ENCODE measurements at places on chromosomes 5 and 9.

DNA sequence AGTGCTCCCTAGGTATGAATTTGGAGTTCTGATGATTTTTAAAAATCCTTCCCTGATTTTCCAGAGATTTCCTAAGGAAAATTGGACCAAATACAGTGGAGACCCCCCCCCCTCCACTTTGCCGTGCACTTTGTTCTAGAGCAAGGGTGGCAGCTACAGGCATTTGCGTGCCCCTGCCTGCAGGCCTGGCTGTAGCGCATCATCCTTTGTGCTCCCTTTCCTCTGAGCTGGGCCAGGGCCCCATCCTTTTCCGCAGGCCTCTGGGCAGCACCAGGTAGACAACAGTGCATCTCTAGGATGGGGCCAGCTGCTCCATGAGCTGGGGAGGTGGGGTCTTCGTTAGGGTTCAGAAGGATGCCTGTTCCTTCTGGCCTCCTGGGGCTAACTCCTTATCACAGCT is 39.6 kb downstream of the TRIO start:
- no peaks in the 10 kb centered on the region for H3K27me3 ChIP-seq
- no peak overlapping the region for H3K27ac ChIP-seq
- no peak overlapping the region for H3K4me3 ChIP-seq
- peaks cover 12% of the 10 kb centered on the region for H3K4me1 ChIP-seq
- no peak for DNase-seq

DNA sequence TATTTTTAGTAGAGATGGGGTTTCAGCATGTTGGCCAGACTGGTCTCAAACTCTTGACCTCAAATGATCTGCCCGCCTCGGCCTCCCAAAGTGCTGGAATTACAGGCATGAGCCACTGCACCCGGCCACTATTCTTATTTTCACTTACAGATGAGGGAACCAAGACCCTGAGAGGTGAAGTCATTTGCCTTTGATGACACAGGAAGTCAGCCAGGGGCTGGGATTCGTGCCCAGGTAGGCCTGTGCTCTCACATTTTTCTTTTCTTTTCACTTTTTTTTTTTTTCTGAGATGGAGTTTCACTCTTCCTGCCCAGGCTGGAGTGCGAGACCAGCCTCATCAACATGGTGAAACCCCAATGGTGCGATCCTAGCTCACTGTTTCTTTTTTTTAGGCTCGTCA is 22.2 kb downstream of the ENG start:
- H3K27ac ChIP-seq: no peak overlapping the region
- no peaks in the 10 kb centered on the region for H3K36me3 ChIP-seq
- no peak overlapping the region for H3K4me3 ChIP-seq
- no peak for DNase-seq
- peaks cover 10% of the 10 kb centered on the region for H3K27me3 ChIP-seq

DNA sequence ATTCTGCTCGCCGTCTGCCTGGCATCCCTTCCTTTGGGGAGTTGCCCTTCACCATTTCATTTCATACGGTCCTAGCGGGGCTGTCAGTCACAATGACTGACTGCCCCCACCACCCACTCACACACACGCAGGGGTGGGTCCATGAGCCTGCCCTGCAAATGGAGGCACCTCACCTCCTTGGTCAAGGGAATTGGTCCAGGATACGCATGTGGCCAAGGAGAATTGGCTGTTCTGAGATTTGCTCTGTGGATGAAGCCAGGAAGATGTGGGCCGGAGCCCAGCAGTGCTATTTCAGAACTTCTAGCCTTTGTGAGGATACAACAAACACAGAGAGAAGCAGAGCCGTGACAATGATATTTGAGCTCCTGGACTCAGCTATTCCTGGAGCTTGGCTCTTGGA is 17.0 kb downstream of the C1QTNF2 start:
- no peaks in the 10 kb centered on the region for H3K27me3 ChIP-seq
- no peak for DNase-seq
- H3K4me3 ChIP-seq: no peak overlapping the region
- no peaks in the 10 kb centered on the region for H3K4me1 ChIP-seq

GRCh38 chr5:137599457-137599856 is 100.3 kb upstream of the SPOCK1 start:
- H3K27ac ChIP-seq: no peak overlapping the region
- H3K36me3 ChIP-seq: no peaks in the 10 kb centered on the region
- no peak overlapping the region for H3K4me3 ChIP-seq
- no peaks in the 10 kb centered on the region for H3K4me1 ChIP-seq
- peaks cover 20% of the 10 kb centered on the region for H3K27me3 ChIP-seq
- no peak for DNase-seq

DNA sequence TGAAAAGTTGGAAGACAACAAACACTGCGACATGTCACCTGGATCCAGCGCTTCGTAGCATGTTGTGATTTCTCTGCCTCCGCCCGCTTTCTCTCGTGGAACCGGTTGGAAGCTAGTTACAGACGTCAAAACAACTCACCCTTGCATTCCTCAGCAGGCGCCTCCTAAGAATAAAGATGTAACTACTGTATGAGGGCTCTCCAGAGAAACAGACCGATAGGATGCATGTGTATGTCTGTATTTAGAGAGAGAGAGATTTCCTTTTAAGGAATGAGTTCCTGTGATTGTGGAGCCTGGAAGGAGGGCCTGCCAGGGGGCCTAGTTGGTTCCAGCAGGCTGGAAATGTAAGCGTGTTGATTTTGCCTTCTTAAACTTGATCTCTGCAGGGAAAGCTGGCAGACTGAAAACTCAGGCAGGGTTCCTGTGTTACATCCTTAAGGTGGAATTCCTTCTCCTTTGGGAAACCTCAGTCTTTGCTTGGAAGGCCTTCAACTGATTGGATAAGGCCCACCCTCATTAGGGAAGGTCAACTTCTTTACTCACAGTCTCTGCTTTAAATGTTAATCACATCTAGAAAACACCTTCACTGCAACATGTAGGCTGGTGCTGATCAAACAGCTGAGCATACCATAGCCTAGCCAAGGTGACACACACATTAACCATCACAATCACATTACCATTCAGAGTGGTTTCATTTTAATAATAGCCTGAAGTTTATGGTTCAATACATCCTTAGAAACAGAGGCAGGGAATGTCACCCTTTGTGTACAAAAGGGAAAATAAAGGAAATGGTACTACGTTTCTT is 163.8 kb downstream of the SYK start:
- no peaks in the 10 kb centered on the region for H3K27me3 ChIP-seq
- no peak overlapping the region for H3K4me3 ChIP-seq
- DNase-seq: peak; percentile 16
- H3K36me3 ChIP-seq: no peaks in the 10 kb centered on the region

DNA sequence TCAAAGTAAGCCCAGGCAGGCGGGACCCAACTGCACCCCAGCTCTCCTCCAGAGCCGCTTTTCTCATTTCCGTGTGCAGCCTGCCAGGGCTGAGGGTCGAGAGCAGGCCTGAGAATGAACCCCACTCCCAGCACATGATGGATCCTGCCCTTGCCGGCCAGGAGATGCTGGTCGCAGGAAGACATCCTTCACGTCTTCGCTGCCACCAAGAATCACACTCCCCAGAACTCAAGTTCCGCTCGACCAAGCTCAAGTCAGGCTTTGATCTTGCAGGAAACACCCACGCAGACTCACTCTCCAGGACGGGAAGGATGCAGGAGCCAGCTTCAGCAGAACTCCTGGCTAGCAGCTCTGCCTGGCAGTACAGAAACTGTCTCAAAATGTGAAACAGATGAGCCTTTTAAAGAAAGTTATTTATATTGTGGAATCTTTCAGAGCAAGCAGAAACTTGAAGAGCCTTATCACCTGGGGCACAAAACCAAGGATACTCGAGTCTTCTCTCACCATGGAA is 102.4 kb downstream of the ROR2 start:
- no peaks in the 10 kb centered on the region for H3K36me3 ChIP-seq
- no peak for DNase-seq
- H3K27ac ChIP-seq: no peak overlapping the region

DNA sequence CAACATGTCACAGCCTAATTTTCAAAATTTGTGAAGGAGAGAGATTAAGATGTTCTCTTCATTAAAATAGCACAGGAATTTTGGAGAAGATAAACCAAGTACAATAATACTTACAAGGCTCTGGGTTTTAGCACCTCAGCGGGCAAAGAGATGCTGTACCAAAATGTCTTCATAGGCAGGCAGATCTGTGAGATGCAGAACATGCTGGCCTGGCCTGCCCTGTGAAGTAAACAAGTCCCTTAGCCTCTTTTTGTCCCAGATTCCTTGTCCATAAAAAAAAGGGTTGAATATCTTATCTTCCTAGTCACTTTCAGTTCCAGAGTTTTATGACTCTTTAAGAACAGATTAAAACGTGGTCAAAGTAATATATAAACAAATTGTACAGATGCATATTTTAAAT is 53.0 kb upstream of the C6 start:
- H3K27me3 ChIP-seq: no peaks in the 10 kb centered on the region
- no peak overlapping the region for H3K27ac ChIP-seq
- DNase-seq: peak; percentile 26
- H3K4me3 ChIP-seq: no peak overlapping the region
- peaks cover 13% of the 10 kb centered on the region for H3K4me1 ChIP-seq
- no peaks in the 10 kb centered on the region for H3K36me3 ChIP-seq

DNA sequence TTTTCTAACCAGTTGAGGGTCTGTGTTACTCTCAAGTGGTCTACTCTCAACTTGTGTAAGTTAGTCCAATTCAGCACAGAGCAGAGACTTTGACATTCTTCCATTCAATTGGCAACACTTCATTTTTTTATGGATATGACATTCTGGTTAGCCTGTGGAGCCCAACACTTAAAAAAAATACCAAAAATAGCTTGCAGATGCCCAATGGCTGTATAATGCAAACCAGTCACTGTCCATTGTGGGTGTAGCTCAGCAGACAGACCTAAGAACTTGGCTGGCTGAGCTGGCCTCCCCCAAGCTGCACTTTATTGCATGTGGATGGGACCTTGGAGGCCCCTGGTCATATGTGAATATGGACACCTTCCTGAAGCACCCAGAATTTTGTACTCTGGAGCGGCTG is 103.2 kb downstream of the DPYSL3 start:
- H3K27me3 ChIP-seq: no peaks in the 10 kb centered on the region
- peaks cover 7% of the 10 kb centered on the region for H3K36me3 ChIP-seq
- DNase-seq: no peak
- no peak overlapping the region for H3K4me3 ChIP-seq
- H3K4me1 ChIP-seq: peaks cover 5% of the 10 kb centered on the region

GRCh38 chr5:59348189-59348588 is 545.3 kb downstream of the PDE4D start:
- no peak for DNase-seq
- H3K36me3 ChIP-seq: no peaks in the 10 kb centered on the region
- no peak overlapping the region for H3K27ac ChIP-seq
- H3K4me1 ChIP-seq: no peaks in the 10 kb centered on the region
- no peaks in the 10 kb centered on the region for H3K27me3 ChIP-seq

GRCh38 chr5:86644843-86645242 is 27.1 kb downstream of the COX7C start:
- no peak overlapping the region for H3K4me3 ChIP-seq
- no peaks in the 10 kb centered on the region for H3K27me3 ChIP-seq
- no peak overlapping the region for H3K27ac ChIP-seq
- H3K4me1 ChIP-seq: no peaks in the 10 kb centered on the region
- H3K36me3 ChIP-seq: no peaks in the 10 kb centered on the region

- peak overlapping the region; percentile 85 for H3K27ac ChIP-seq
- peaks cover 4% of the 10 kb centered on the region for H3K36me3 ChIP-seq
- no peak for DNase-seq
- peaks cover 38% of the 10 kb centered on the region for H3K4me1 ChIP-seq
- H3K4me3 ChIP-seq: peak overlapping the region; percentile 66
Measured at GRCh38 chr5:135399794-135400542, 937 bp upstream of the MACROH2A1 start.

DNA sequence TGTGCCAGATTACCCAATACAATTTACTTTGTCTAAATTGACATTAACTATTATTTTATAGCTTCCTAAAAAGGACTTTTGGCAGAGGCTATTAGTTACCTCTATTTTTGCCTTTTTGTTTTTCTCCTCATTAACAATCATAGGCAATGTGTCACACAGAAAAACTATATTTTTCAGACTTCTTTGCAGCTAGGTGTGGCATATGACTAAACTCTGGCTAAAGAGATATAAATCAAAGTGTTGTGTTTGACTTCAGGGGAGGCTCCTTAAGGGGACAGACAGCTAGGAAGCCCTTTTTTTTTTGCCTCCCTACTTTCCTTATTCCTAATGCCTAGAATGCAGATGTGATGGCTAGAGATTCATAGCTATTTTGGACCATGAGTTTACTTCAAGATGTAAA is 19.7 kb upstream of the GCNT4 start:
- no peaks in the 10 kb centered on the region for H3K27me3 ChIP-seq
- DNase-seq: no peak
- H3K4me3 ChIP-seq: no peak overlapping the region
- no peaks in the 10 kb centered on the region for H3K4me1 ChIP-seq

- DNase-seq: no peak
- H3K27ac ChIP-seq: no peak overlapping the region
- no peaks in the 10 kb centered on the region for H3K36me3 ChIP-seq
Measured at GRCh38 chr5:17103461-17103860, 114.0 kb upstream of the BASP1 start.

Measured in large intestine (tissue), 12 donors.